ENCODE measurements at places on chromosomes 13 and 19. TPM values are rescaled to one million over a fixed set of nuclear protein-coding genes. Genes with fewer than 3 reads are reported as not detected.
A peak's percentile ranks its signal among the peaks of the same experiment; 100 is the strongest.

DNA sequence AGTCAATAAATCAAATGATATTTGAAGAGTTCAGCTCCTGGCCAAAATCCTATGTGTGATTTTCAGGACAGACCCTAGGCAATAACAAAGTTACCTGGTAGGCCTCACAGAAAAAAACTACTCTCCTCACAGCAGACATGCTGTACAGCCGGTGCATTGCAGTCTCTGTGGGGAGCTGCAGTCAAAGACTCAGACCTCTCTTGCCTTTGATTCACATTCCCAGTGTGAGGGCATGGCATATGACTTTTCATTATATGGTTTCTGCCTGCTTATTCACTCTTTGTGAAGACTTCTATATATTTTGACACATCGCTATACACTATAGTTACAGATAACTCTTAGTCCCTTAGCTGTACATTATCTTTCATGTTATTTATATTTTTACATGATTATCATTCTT lies 2684.3 kb upstream of the PCDH20 start:
- H3K27ac ChIP-seq = no peak overlapping the region
- H3K4me3 ChIP-seq = no peak overlapping the region
- no peaks in the 10 kb centered on the region for H3K27me3 ChIP-seq
- no peaks in the 10 kb centered on the region for H3K4me1 ChIP-seq

- H3K4me3 ChIP-seq = no peak overlapping the region
- H3K4me1 ChIP-seq = no peaks in the 10 kb centered on the region
- no peak for DNase-seq
- no peak overlapping the region for H3K27ac ChIP-seq
These were observed 618.0 kb upstream of the ARGLU1 start for GRCh38 chr13:107185889-107186288.

DNA sequence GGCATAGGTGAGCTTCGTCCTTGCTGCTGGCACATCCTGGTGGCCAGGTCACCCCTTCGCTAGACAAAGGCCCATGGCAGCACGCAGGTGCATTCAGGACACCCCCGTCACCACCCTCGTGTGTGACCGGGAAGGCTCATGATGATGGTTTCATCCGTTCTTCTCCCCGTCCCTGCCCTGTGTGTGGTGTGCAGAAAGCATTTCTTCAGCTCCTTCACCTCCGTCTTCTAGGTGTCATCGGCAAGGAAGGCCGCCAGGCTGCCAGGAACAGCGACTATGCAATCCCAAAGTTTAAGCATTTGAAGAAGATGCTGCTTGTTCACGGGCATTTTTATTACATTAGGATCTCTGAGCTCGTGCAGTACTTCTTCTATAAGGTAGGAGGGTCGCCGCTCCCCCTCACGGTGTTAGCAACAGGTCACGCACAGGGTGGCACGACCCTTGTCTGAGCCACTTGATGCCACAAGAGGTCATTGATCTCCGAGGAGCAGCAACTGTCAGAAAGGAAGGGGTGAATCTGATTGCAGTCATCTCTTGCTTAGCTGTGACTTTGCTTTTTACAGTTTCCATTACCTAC lies 111.0 kb upstream of the MCF2L start:
- H3K36me3 ChIP-seq = peaks cover 54% of the 10 kb centered on the region
- H3K4me1 ChIP-seq = no peaks in the 10 kb centered on the region
- H3K27me3 ChIP-seq = no peaks in the 10 kb centered on the region
- no peak overlapping the region for H3K27ac ChIP-seq

- H3K4me1 ChIP-seq = no peaks in the 10 kb centered on the region
- no peaks in the 10 kb centered on the region for H3K27me3 ChIP-seq
- no peak overlapping the region for H3K27ac ChIP-seq
- H3K36me3 ChIP-seq = peaks cover 4% of the 10 kb centered on the region
These were observed 55.2 kb downstream of the GARRE1 start for GRCh38 chr19:34309368-34310138.

The CD33 gene
- total RNA-seq = not detected

The HCST gene
- 2.5 TPM for total RNA-seq

DNA sequence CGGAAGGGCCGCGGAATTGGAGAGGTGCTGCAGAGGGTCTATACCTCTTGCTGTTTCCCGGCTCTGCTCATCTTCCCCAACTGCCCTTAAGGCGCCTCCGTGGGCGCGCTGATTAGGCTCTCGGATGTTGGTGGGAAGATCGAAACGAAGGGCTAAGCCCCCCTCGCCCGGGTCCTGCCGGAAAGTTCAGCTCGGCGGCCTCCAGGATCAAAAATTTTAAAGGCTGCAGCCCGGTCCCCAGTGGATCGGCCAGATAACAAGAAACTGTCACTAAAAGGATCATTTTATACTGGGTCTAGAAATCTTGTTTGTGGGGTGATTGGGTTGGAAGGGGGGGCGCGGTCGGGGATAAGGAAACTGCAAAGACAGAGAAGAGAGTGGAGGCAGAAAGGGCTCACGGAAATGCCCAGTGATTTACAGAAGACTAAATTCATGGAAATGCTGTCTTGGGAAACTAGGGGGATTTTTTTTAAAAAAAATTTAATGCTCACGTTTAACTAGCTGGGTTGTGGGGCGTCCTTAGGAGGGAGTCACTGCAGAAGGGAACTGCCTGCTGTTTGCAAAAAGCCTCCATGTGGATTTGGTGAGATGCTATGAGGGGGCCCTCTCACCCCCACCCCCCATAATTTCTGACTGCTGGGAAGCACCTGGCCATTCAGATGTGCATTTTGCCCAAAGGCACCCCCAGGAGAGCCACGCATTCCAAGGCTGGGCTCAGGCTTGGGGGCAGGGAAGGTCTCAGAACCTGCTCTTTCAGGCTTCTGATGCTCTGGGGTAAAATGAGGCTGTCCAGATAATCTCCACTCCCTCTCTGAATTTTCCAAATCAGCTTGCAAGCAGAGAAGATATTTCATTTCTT lies 7.7 kb downstream of the CDX2 start:
- no peaks in the 10 kb centered on the region for H3K36me3 ChIP-seq
- H3K27me3 ChIP-seq = peaks cover 100% of the 10 kb centered on the region
- no peak for DNase-seq
- H3K27ac ChIP-seq = no peak overlapping the region
- H3K4me3 ChIP-seq = peak overlapping the region; percentile 28
- peaks cover 2% of the 10 kb centered on the region for H3K4me1 ChIP-seq

- DNase-seq = no peak
- H3K27ac ChIP-seq = no peak overlapping the region
- no peaks in the 10 kb centered on the region for H3K27me3 ChIP-seq
- H3K4me3 ChIP-seq = no peak overlapping the region
- peaks cover 2% of the 10 kb centered on the region for H3K36me3 ChIP-seq
These were observed 46.5 kb upstream of the TFDP1 start for GRCh38 chr13:113537909-113538688.

The PRTN3 gene
- total RNA-seq = 0.60 TPM

DNA sequence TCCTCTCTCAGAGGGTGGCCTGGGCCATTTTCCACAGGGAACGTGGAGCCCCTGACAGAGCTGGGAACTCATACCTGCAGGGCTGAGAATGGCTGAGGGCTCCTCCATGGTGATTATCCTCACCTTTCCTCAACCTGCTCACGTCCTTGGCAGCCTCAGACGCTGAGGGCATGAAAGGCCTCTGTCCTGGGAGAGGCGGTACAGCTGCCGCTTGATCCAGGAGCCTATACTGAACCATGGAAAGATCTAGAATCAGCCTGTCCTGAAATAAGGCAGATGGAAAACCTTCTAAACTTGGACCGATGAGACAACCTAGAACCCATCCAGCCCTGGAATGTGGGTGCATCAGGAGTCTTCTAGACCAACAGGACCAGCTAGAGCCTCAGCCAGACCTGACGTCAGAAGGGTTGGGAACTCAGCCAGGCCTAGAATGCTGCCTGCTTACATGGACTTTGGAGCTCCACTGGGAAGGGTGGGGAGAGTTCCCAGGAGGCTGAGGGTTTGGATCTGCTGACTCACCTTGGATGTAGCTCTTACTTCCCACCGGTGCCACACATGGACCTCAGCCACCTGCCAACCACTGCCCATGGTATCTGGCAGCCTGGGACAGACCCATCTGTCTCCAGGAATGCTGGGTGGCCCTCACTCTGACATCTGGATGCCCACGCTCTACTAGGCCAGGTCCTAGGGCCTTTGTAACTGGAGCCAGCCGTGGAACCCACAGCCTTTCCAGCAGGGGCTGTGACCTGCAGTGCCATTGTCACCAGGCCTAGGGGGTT lies 7.5 kb downstream of the KCTD15 start:
- no peak overlapping the region for H3K4me3 ChIP-seq
- H3K4me1 ChIP-seq = peaks cover 8% of the 10 kb centered on the region
- DNase-seq = peak; percentile 80
- peaks cover 31% of the 10 kb centered on the region for H3K36me3 ChIP-seq

The ZNF555 gene
- total RNA-seq = 9.5 TPM

GRCh38 chr13:21341637-21342422 lies 117.3 kb downstream of the ZDHHC20 start:
- DNase-seq = no peak
- no peaks in the 10 kb centered on the region for H3K36me3 ChIP-seq
- no peak overlapping the region for H3K27ac ChIP-seq
- no peak overlapping the region for H3K4me3 ChIP-seq
- no peaks in the 10 kb centered on the region for H3K4me1 ChIP-seq

DNA sequence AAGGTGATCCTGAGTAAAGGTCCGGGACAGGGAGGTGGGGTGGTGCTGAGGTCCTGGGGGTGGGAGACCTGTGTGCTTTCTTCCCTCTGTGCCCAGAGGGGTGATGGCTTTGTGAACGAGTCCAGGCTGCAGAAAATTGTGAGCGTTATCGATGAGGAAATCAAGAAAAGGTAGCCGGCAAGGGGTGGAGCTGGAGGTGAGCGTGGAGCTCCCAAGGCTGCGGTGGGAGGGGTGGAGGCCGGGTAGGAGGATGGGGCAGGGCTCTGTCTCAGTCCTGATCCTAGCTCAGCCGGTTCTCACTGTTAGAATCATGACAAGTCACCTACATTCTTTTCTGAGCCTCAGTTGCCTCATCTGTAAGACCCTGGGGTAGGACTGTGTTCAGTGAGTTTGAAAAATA lies 4.0 kb downstream of the SELENOV start:
- no peak overlapping the region for H3K27ac ChIP-seq
- H3K4me3 ChIP-seq = no peak overlapping the region
- H3K4me1 ChIP-seq = no peaks in the 10 kb centered on the region
- peaks cover 19% of the 10 kb centered on the region for H3K27me3 ChIP-seq
- no peaks in the 10 kb centered on the region for H3K36me3 ChIP-seq

The MAST1 gene
- 7.9 TPM for total RNA-seq

DNA sequence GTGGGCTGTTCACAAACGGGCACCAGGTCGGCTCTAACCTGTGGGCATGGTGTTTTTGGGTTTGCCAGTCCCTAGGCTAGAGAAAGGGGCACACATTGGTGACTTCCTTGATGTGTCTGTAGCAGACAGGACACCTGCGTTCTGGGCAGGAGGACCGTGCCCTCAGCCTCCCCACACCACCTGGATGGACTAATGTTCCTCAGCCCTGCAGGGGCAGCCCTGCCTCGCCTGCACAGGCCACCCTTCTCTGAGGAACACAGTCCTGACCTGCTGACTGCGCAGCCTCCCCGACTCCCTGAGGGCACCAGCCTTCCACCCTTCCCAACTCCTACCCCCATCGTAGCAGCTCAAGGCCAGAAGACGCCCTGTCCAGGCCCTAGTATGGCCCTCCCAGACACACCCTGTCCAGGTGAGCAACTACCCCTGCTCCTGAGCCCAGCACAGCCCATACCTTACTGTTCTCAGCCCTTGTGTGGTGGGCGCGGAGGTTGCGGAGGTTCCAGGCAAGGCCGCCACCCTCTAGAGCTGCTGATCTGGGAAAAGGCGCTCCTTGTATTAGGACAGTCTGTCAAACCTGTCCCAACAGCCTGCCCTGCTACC lies 55.7 kb downstream of the GGACT start:
- no peaks in the 10 kb centered on the region for H3K36me3 ChIP-seq
- no peaks in the 10 kb centered on the region for H3K4me1 ChIP-seq
- H3K27ac ChIP-seq = no peak overlapping the region
- H3K27me3 ChIP-seq = no peaks in the 10 kb centered on the region

GRCh38 chr19:46536391-46536790 lies 40.7 kb upstream of the PNMA8B start:
- no peak overlapping the region for H3K27ac ChIP-seq
- H3K27me3 ChIP-seq = no peaks in the 10 kb centered on the region
- H3K4me1 ChIP-seq = no peaks in the 10 kb centered on the region
- H3K36me3 ChIP-seq = no peaks in the 10 kb centered on the region
- no peak for DNase-seq

The SAMD1 gene
- 158 TPM for total RNA-seq

Measured in cardiac muscle cell (in vitro differentiated cells and primary cell).